GM19239 (cell line): ENCODE measurements at places on chromosomes 16 and 17.

DNA sequence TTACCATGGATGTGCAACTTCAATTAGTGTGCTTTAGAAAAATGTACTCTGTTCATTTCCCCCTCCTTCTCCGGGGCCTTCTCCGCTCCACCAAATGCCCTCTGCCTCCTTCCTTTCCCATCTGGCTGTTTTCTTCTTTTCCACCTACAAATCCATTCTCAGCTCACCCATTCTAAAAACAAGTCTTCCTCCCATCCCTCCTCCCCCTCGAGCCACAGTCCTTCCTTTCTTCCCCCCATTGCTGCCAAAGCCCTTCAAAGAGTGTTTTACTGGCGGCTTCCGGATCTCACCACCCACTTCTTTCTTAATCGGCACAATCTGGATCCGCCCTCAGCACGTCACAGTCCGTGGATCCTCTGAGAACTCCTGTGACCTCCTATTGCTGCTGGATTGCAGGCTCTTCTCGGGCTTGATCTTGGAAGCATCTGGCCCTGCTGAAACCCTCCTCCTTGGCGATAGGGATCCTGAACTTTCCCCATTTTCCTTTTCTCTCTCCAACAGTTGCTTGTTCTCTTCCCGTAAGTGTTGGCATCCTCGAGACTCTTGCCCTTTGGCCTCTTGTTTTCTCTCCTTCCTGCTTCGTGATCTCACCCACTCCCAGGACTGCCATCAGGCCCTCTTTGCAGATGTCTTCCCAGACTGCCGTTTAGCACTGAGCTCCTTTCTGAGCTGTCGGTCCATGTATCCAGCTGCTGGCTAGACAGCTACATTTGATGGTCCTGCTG lies 36.0 kb upstream of the FBXO47 start:
- DNase-seq = no peak

DNA sequence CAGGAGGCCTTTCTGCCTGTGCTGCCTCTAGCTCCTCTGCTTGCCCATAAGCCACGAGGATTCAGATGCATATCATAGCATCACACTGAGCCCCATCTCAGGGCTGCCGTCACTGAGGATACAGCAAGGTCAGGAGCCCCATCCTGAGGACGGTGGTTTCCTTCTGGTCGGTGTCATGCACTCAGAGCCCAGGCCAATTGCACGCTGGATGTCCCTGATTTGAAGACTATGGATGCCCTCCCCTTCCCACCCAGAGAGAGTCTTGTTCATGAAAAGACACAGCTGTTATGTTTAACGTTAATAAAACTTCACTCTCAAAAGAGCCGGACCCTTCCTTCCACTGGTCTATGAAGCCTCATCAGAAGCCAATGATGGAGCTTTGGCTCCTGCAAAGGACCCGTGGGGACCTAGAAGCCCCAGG lies 19.9 kb downstream of the COTL1 start:
- no peak for DNase-seq

- no peak for DNase-seq
These were observed 2.6 kb downstream of the SPEM3 start for GRCh38 chr17:7431231-7431630.

- no peak for DNase-seq
These were observed 2.7 kb downstream of the FBXO31 start for GRCh38 chr16:87380881-87381280.

GRCh38 chr16:81366316-81366932 lies 51.7 kb downstream of the GAN start:
- no peak for DNase-seq

DNA sequence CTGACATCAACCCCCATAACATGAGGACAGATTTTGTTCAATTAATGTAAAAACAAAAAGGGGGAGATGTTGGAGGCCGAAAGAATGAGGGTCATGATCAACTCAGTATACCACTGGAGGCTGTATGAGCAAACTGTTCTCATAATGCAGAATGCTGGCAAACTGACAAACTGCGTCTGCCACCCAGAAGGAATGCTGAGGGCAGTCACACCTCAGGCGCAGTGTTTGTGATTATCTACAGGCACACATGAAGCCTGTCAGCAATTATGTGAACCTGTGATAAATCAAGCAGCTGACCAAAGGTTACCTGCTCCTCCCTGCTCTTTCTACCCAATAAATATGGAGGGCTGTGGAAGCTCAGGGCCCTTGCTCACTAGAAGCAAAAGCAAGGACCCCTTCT lies 27.3 kb downstream of the CD300LG start:
- no peak for DNase-seq
